Uterus (tissue), 4 donors: ENCODE measurements at places on chromosomes 2 and 18.

DNA sequence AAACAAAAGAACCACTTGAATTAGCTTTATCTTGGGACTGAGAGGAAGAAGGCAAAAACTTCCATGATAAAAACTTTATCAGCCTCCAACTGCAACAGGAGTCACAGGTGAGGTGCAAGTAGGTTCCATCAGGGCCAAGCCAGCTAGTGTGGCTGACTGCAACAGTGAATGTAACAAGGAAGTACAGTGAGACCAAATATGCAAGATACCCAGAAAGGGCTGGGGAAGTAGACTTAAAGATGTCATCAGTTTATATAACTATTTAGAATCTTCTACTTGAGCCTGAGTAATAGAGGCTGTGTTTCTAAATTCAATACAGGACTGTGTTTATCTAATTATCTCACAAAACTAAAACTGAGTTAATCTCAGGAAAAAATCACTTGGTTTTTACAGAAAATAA lies 14.8 kb downstream of the PLEKHM3 start:
- DNase-seq: no peak

DNA sequence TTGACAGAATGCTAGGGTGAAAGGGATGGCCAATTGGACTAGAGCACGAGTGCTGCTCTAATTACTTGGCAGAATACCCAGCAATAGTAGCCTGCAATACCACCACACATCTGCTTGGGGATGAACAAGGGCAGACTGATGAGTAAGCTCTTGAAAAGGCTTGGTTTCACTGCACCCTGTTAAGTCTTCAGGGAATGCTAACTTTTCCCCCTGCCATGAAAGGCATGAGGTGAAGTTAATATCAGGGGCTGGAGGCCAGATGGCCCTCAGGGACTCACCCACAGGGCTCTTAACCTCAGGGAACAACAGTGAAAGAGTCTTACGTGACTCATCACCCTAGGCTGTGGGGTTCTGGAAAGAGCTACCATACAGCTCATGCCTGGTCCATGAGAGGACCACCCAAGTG lies 51.7 kb upstream of the MYL1 start:
- no peak for DNase-seq

GRCh38 chr2:241223211-241224017 lies 34.9 kb downstream of the ANO7 start:
- DNase-seq: no peak

GRCh38 chr2:88673363-88673762 lies 18.1 kb upstream of the RPIA start:
- no peak for DNase-seq

GRCh38 chr18:9609190-9609589 lies 5.2 kb downstream of the PPP4R1 start:
- no peak for DNase-seq

- DNase-seq: peak; percentile 92
These were observed 3.5 kb downstream of the RHOB start for GRCh38 chr2:20450201-20450999.

DNA sequence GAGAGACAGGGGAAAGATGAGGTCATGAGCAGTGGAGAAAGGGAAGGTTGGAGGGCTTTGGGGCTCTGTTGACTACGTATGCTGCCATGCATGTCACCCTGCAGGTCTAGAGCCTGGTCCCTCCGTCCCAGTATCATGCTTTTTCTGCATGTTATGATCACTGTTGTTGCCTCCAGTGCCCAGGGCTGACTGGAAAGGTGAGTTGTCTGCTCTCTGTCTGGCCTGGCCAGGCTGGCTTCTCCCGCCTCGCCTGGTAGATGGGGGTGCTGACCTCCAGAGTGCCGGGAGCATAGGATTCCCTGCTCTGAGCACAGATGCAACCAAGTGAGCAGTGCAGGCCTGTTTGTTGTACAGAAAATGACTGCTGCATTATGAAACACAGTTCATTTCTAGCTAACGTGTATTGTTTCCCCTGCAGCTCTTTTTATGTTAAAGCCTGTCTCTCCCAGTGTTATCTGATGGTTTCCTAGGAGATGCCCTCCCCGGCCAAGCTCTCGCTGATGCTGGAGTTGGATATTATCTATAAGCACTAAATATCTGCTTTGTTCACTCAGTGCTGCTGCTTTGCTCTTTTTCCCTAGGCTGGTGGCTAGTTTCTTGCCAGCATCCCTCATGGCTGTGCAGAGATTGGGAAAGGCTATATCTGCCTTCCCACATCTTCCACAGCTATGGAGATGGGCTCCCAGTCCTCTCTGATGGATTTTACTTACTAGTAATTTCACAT lies 158.2 kb downstream of the TDRD15 start:
- no peak for DNase-seq

DNA sequence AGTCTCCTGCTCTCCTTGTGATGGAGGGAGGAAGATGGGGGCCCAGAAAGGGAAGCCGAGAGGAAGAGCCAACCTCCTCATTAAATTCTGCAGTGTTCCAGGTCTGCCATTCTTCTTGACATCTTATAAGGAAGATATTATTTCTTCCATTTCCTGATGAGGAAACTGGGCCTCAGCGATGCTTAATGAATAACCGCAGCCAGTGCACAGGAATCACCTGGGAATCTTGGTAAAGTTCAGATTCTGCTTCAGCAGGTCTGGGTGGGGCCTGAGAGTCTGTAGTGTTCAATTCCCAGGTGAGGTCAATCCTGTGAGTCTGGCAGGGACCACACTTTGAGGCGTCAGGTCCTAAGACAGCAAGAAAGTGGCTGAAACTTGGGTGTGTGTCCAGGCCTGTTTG lies 17.3 kb downstream of the PCARE start:
- no peak for DNase-seq

- DNase-seq: peak; percentile 51
These were observed 4.9 kb downstream of the UCN start for GRCh38 chr2:27303093-27304025.

- DNase-seq: no peak
These were observed 16.2 kb upstream of the RHOB start for GRCh38 chr2:20430461-20431300.

DNA sequence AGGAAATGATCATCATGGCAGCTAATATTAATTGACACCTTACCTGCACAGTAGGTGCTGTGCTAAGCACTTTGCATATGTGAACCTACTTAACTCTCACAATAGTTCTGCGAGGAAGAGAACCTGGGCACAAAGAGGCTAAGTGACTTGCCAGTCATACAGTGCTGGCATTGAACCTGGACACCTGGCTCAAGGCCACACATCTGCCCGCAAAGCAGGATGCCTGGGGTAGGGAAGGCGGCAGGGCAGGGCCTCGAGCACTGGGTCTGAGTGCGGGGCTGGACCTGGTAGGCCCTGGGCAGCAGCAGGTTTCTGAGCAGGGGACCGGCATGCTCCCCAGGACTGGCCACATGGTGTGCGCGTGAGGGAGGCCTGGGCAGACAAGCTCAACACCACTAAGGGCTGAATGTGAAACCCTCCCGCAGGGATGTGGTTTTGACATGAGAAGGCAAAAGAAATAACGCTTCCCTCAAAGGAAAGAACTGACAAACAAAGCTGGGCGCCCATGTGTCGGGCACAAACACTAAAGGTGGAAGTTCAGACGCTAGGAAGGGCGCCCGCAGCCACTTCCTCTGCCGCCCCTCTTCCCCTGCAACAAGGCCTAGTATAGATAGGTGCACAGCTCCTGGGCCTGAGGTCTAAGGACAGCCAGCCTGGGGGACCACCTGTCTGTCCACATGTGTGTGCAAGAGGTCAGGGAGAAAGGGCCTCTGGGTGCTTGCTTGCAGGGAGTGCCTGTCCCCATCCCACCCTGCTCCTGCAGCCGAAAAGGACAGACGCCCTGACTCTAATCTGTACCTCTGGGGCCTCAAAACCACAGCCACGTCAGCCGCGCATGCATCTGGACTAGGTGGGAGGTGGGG lies 92.5 kb downstream of the ZFP36L2 start:
- no peak for DNase-seq
